ENCODE measurements at places on chromosomes 11 and 22.

- no peak for DNase-seq
Observed at GRCh38 chr11:78857688-78858087, 283.0 kb upstream of the NARS2 start.

DNA sequence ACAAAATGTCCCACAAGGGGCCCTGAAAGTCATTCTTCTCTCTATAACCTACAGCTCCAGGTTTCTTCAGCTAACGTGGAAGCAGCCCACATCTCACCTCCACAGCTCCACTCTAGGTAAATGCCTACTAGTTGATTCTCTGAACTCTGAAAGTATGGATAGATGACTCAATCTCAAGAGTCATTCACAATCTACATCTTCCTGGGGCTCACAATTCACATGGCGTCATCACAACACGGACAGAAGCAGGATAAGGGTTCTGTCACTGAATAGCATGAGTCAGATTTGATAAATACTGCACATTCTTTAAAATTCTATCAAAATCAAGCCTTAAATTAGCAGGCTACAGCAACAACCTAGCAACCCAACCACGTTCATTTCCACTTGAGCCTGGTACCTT lies 96.3 kb downstream of the PLEKHA7 start:
- no peak for DNase-seq

DNA sequence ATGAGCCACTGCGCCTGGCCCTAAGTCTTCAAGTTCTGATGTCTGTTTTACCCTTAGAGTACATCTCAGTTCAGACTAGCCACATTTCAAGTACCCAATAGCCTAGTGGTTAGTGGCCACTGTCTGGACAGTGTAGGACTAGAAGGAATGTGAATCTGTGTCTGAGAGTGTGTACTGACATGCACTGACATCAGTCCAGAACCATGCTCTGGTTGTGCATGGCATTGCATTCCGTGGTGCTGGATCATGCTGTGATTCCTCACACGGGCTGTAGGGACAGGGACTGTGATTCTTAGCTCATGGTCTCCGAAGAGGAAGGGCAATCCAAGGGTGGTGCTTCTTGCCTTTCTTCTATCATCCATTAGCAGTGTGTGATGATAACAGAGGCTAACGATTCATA lies 41.1 kb downstream of the AMOTL1 start:
- no peak for DNase-seq

GRCh38 chr11:11075515-11076171 lies 217.8 kb upstream of the ZBED5 start:
- no peak for DNase-seq

- no peak for DNase-seq
Observed at GRCh38 chr22:22878211-22878570, 9.4 kb upstream of the IGLL5 start.

DNA sequence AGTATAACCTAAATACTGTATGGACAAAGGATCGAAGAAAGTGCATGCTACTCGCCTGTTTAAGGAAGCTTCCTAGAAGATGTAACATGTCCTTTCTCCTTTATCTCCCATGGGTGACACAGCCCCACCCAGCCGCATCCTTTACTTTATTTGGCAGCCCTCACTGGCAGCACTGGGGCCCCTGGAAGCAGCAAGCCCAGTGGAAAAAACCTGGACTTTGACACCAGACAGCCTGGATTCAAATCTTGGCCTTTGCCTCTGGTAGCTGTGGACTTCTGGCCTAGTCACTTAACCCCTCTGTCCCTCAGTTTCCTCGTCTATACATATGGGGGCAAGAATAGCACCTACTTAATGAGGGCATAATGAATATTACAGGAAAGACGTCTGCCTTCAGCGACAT lies 67.1 kb downstream of the MYEOV start:
- no peak for DNase-seq

DNA sequence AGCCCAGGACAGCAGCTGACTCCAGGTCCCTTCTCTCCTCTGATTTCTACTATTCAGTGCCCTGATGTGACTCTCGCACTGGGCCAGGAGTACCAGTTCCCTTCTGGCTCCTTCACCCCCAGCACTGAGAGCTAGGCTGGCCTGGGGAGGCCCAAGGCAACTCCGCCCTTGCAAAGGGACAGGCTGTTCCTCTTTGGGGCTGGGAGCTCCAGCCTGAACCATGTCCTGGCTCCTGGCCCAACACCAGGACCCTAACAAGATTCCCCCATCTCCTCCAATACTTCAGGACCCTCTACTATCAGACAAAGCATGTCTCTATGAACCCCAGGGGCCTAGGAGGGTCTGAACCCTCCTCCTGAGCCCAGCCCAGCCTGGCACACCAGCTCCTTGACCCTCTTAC lies 12.5 kb downstream of the CREB3L1 start:
- DNase-seq: no peak

DNA sequence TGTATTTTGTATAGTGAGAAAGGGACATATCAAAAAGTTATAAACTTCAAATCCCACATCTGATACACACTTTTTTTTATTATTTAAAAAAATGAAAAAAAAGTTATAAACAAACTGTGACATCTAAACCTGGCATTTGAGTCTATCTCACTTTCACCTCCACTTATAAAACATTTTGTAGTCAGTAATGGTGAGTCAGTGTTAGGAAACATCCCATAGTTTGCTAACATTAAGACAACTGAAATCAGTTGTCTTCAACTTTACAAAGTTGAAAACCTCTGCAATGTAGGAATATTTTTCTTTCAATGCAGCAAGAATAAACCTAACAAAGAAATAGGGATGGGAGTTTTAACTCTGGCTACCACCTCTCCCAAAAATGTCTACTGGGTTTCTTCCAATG lies 47.7 kb downstream of the SLC35F2 start:
- no peak for DNase-seq

GRCh38 chr11:119108857-119109221 lies 1.7 kb downstream of the C2CD2L start:
- DNase-seq: no peak

GRCh38 chr11:34855754-34856095 lies 60.5 kb downstream of the APIP start:
- DNase-seq: no peak

DNA sequence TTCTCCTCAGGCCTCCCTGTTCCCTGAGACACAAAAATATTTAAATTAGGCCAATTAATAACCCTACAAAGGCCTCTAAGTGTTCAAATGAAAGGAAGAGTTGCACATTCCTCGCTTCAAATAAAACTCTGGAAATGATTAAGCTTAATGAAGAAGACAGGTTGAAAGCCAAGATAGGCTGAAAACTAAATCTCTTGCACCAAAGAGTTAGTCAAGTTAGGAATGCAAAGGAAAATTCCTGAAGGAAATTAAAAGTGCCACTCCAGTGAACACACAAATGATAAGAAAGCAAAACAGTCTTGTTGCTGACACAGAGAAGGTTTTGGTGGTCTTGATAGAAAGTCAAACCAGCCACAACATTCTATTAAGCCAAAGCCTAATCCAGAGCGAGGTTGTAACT lies 574.4 kb downstream of the OPCML start:
- no peak for DNase-seq

- DNase-seq: no peak
Observed at GRCh38 chr11:1397862-1398527, 8.3 kb downstream of the BRSK2 start.

- no peak for DNase-seq
Observed at GRCh38 chr11:66510990-66511339, 530 bp downstream of the BBS1 start.

- DNase-seq: no peak
Observed at GRCh38 chr22:38249803-38250642, 22.8 kb downstream of the TMEM184B start.

DNA sequence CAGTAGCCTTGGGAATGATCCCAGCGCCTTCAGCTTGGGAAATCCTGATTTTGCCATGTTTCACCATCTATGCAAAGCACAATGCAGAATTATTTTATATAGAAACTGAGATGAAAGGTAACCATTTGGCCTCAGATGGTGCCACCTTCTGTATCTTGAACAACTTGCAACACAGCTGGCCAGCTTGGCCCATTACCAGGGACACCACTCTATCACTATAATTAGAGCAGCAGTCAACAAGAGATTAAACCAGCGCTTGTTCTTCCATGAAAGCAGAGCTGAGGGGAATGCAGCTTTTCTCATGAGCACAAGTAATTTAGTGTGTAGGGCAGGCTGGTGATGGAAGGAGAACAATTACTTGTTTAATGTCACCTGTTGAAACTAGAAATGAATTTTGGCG lies 6.7 kb upstream of the ZDHHC13 start:
- DNase-seq: no peak

- no peak for DNase-seq
Observed at GRCh38 chr22:48394787-48395186, 1432.9 kb downstream of the BRD1 start.

GRCh38 chr11:65501472-65502273 lies 2.8 kb downstream of the MALAT1 start:
- DNase-seq: no peak

DNA sequence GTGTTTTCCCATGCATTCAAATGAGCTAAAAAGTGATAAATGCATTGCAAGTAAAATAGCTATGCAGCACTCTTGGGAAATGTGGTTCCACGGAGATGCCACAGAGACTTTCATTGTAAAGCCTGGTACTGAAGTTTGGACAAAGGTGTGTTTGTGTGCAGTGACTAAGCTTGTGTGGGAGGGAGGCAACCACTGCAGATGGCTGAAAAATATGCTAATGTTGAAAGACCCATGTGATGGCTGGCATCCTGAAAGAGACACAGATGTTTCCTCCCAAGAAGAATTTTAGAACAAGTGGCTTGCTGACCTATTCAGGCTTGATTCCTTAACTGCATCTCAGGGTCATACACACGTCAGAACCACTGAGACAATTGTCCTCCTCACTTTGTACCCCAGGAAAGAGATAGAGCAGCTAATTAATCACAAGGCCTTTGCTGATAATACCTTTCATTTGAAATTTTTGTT lies 73.8 kb downstream of the FAM76B start:
- peak; percentile 94 for DNase-seq

- no peak for DNase-seq
Observed at GRCh38 chr11:69536406-69536805, 54.9 kb downstream of the LINC01488 start.

All from B cell (primary cell).